ENCODE measurements at places on chromosomes 4 and X.

- DNase-seq = no peak
Measured at GRCh38 chr4:170662250-170662649, 572.5 kb upstream of the AADAT start.

DNA sequence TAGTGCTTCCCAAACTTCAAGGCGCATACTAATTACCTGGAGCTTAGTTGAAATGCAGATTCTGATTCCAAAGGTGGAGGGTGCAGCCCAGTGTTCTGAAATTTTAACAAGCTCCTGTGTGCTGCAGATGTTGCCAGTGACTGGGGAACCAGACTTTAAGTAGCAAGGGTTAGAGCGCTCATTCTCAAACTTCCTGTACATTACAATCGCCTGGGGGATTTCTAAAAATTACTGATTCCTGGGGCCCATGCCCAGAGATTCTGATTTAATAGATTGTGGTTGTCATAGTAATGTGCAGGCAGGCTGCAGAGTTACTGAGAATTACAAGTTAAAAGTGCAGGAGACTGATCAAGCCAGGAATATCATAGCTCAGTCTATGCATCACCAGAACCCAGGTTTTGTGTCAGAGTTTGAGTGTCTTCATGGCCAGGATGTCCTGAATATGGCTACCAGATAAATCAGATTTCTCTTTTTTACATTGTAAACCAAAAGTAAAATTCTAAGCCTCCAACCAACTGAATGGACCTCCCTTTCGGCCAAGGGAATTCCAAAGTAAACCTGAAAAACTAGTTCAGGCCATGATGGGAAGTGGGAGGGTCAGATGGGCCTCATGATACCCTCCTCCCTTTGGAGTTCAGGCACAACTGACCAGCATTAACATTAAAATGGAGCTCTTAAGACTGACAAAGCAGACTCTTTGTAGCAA is 121.6 kb downstream of the ATXN3L start:
- DNase-seq = no peak

DNA sequence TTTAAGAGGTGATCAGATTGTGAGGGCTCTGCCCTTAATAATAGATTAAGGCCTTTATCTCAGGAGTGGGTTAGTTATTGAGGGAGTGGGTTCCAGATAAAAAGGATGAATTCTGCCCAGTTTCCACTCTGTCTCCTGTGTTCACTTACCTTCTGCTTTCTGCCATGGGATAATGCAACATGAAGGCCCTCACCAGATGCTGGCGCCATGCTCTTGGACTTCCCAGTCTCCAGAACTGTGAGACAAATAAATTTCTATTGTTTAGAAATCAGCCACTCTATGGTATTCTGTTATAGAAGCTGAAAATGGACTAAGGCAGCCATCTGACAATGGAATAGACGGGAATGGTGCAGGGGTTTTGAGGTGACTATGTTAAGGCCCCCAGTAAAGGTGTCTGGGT is 6.9 kb upstream of the RELL1 start:
- DNase-seq = no peak

GRCh38 chrX:42804524-42804923 is 26.6 kb upstream of the PPP1R2C start:
- DNase-seq = no peak

DNA sequence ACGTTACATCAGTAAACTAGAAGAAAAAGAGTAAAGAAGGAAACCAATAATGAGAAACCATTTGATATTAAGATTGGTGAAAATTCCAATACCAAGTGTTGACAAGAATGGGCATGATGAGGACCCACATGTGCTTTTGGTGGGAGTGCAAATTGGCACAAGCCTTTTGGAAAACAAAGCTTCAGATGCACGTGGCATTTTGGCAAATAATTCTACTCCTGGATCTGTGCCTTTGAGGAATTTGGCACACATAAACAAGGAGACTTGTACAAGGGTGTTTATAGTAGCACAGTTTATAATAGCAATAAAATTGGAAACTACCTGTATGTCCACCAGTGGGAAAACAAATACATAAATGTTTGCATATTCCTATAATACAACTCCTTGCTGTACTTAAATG is 324.3 kb upstream of the TAPT1 start:
- DNase-seq = no peak

GRCh38 chrX:38382663-38383062 is 30.3 kb downstream of the OTC start:
- DNase-seq = no peak

- DNase-seq = no peak
Measured at GRCh38 chr4:1626941-1627340, 57.2 kb downstream of the FAM53A start.

- DNase-seq = no peak
Measured at GRCh38 chr4:169826634-169827187, 69.0 kb upstream of the HPF1 start.

- no peak for DNase-seq
Measured at GRCh38 chr4:15469402-15470127, at the start of gene CC2D2A. Gene CC2D2A (plus strand): TSS chr4:15469882. CDS start chr4:15475933, 6,051 bp downstream.

GRCh38 chr4:2330091-2331042 is 68.5 kb upstream of the MXD4 start:
- DNase-seq = no peak

GRCh38 chrX:34849371-34849770 is 93.2 kb upstream of the FAM47B start:
- no peak for DNase-seq

DNA sequence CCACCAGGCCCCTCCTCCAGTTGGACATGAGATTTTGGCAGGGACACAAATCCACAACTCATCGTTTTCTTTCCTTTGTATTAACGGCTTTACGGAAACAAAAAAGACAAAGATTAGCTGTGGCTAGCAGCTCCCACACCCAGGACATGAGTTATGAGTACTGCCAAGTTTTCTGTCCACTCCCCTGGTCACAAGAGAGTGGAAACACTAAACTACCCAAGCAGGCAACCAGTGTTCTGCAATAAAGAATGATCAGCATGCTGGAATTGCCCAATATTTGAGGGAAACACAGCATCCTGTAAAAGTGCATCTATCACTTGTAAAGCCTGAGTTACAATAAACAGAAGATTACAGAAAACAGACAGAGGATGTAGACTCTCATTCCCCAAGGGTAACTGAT is 358.4 kb downstream of the NLGN4X start:
- no peak for DNase-seq

GRCh38 chrX:70455366-70456202 is 10.9 kb downstream of the DLG3 start:
- DNase-seq = no peak

DNA sequence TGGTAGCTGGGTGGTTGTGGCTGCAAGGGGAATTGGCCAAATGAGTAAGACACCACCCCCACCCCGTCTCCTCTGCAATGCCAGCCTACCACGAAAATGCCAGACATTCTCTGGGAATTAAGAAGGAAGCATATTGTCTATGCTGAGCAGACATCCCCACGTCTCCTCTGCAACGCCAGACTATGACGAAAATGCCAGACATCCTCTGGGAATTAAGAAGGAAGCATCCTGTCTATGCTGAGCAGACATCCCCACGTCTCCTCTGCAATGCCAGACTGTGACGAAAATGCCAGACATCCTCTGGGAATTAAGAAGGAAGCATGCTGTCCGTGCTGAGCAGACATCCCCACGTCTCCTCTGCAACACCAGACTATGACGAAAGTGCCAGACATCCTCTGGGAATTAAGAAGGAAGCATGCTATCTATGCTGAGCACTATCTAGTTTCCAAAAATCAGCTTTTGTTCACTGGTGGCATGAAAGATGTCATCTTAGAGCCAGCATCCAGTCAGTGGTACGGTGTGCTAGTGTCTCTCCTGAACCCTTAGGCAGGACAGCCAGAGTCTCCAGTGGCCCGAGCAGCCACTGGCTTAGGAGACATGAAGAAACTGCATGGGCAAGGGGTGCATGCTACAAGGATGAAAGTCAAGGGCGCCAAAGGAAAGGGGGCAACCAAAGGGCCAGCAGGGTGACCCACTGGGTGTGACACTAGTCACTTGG is 339.8 kb upstream of the FRG1 start:
- DNase-seq = no peak

GRCh38 chr4:184635381-184635780 is 13.9 kb downstream of the CASP3 start:
- DNase-seq = no peak

GRCh38 chr4:47531241-47531953 is 46.3 kb downstream of the ATP10D start:
- DNase-seq = peak; percentile 93

GRCh38 chr4:186105647-186106321 is 1.3 kb downstream of the FAM149A start:
- peak; percentile 80 for DNase-seq

DNA sequence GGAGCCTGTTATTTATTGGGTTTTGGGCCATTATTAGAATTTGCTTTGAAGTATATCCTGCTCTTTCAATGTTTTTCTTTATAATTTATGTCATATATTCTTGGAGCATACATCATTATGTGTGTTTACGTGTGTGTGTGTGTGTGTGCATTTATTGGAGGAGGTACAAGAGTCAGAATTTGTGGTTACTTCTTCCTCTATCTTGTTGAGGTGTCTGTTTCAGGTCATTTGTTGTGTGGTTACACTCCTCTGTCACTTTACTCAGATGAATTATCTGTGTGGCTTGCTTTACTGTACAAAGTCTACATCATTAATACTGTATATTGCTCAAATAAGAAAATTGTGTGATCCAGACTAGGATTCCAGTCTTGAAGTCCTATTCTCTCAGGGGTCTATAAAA is 1957.4 kb upstream of the TENM3 start:
- DNase-seq = peak; percentile 41

- no peak for DNase-seq
Measured at GRCh38 chrX:154819771-154820341, 14.6 kb upstream of the MPP1 start.

DNA sequence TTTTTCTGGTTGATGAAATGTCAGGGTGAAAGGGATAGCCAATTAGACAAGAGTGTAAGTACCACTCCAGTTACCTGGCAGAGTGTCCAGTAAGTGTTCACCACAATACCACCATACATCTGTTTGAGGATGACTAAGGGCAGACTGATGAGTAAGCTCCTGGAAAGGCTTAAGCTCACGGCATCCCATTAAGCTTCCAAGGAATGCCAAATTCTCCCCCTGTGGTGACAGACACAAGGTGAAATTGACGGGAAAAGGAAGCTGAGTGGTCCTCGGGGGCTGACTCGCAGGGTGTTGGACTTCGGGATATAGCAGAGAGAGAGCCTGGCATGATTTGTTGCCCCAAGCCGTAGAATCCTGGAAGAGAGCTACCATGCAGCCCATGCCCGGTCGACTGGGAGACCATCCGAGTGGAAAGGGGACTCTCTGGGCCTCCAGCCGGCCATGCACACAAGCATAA is 7.6 kb upstream of the BST1 start:
- DNase-seq = no peak

DNA sequence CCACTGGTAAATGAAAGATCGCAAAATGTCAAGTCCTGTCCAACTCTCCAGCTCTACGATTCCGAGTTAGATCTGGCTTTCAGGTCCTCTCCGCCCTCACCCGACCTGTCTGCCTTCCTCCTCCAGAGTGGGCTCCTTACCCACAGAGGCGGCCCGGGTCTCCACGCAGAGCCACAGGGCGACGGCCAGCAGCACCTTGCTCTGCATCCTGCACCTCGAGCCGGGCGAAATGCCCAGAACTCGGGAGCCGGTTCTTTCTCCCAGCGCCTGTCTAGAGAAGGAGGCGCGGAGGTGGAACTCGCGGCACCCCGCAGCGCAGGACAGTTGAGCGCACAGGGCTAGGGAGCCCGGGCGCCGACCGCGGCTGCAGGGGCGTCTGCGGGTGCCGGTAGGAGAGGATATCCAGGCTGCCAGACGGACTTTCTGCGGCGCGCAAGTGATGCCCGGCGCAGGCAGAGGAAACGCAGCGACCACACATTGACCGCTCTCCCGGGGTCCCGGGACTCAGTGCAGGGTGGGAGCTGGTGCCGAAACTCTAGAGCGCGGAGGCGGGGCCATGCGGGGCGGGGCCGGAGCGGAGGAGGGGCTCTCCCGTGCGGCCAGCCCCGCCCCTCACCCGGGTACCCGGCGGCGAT is at the start of gene KDR:
TSS of gene KDR (minus strand) at position 509 of the 635 bp plus-strand sequence. CDS start at position 207, 302 bp downstream.
- no peak for DNase-seq

- DNase-seq = peak; percentile 24
Measured at GRCh38 chrX:31038575-31039326, 33.1 kb downstream of the FTHL17 start.

DNA sequence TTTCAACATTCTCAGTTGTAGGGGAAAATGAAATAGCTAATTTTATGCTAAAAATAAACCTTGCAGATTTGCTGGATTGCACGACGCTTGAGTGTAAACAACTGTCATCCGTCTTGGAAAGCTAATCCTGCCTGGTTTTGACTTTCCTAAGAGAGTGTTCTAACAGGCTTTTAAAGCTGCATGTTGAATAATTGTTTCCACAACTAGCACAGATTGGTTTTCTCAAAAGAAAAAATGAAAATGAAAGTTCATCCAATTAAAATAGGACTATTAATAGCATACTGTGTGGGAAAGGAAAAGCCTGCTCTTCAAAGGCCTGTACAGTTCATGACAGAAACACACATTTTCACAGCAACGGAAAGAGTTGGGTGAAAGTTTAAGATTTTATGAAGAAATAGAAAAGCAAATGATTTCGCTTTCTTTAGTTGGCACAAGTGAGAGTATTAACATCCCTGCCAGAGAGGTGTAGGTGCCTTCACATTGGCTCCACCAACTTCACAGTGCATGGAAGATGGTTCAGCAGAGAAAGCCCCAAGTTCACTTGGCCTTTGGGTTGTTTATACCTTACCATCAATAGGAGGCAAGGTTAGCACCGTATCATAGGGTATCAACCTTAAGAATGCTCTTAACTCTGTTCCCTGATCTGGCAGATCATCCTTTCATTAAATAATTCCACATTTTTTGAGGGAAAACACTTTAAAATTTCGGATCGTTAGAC is 140.0 kb upstream of the GUCY1A1 start:
- DNase-seq = no peak

GRCh38 chr4:28948501-28948900 is 1771.7 kb upstream of the PCDH7 start:
- DNase-seq = no peak

DNA sequence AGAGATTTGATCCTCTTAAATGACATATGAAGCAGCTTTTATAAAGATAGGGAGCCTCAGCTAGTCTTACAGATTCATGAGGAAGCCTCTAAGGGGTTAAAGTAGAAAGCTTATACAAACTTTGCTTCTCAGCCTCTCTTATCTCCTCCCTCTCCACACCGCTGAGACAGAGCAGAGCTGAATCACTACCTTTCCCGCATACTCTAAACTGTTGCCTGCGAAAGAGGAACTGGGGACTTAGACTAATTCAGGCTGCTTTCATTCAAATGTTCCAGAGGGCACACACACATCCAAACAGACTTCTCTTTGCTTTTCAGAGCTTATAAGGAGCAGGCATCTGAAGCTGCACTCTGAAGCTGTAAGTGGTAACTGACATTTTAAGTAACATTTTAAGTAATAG is at the start of gene SERTM2:
TSS of gene SERTM2 (plus strand) at position 169 of the 400 bp plus-strand sequence. CDS start 7,213 bp downstream, outside the sequence.
- peak; percentile 19 for DNase-seq

GRCh38 chr4:89177807-89178206 is 66.5 kb downstream of the TIGD2 start:
- no peak for DNase-seq

DNA sequence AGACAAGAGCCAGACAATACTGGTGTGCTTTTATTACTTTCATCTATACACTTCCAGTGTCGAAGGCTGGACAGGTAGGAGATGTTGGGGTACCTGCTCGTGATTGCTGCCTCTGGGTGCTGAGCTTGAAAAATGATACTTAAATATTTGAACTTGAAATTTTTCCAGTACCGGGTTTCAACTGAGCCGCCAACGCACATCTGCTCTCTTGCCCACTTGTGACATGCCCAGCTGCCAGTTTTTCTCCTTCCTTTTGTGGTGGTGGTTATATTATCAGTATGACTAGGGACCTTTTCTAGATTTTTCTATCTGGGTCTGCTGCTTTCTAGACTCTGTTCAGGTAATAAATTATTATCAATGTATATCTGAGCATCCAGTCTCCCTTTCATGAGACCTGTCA is 3.4 kb downstream of the OGT start:
- DNase-seq = peak; percentile 21

GRCh38 chr4:89719536-89720090 is 117.3 kb downstream of the SNCA start:
- DNase-seq = no peak
